ENCODE measurements at places on chromosomes 5 and 9.

- peak; percentile 34 for DNase-seq
Measured at GRCh38 chr5:128778474-128778873, 186.8 kb upstream of the SLC27A6 start.

DNA sequence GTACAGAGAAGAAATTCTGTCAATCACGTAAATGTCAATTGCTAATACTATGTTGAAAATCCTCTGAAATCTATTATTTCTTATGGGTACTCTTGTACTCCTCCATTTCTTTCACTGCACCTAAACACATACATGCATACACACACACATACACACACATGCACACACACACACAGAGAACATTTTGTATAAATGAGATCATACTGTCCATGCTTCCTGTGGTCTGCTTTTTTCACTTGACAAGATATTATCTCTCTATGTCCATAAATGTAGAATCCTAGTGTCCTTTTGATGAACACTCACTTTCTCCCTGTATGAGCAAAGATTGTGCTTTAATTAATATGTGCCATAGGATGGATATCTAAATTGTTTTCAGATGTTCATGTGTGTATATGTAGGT is 32.7 kb upstream of the TLR4 start:
- DNase-seq = peak; percentile 63

DNA sequence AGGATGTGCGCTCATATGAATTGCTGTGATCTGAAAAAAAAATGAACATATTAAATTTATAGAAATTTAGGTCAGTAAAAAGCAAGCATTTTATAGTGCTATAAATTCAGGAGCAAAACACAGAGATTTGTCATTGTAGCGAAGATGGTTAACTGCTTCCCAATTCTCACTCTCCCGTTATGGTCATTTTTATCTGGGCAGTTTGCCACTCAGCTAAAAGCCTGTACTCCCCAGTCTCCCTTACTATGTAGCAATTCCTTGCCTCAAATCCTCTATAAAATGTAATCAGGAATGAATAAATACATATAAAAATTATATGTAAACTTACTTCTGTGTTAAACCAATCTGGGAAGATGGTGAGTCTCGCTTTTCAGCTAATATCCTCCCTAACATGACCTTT is 471.5 kb downstream of the HINT1 start:
- no peak for DNase-seq

- DNase-seq = no peak
Measured at GRCh38 chr5:88888848-88889188, 5.8 kb upstream of the MEF2C start.

GRCh38 chr5:54492178-54492577 is 25.4 kb upstream of the SNX18 start:
- no peak for DNase-seq

DNA sequence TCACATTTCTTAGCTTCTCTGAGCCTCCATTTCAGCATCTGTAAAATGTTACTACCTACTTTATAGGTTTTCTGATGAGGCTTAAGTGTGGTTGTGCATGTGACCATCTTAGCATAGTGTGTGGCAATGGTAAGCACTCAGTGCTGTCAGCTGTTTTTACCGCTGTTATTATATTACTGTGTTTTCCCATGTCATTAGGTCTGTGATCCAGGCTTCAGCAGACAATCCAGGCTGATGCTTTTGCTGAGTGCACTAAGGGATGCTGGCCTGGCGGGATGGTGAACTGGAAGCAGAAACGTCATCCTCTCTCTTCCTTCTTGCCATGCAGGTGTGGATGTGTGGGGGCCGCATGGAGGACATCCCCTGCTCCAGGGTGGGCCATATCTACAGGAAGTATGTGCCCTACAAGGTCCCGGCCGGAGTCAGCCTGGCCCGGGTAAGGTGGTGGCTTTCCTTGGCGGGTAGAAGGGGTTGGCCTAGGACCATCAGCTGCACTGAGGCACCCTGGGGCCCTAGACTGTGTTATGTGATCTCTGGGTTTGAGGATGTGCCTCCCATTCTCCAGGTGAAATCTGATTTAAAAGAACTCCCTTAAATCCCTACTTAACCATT is 41.9 kb upstream of the SAP30L start:
- DNase-seq = no peak

GRCh38 chr5:139752506-139753473 is 42.8 kb upstream of the PSD2 start:
- DNase-seq = peak; percentile 43

DNA sequence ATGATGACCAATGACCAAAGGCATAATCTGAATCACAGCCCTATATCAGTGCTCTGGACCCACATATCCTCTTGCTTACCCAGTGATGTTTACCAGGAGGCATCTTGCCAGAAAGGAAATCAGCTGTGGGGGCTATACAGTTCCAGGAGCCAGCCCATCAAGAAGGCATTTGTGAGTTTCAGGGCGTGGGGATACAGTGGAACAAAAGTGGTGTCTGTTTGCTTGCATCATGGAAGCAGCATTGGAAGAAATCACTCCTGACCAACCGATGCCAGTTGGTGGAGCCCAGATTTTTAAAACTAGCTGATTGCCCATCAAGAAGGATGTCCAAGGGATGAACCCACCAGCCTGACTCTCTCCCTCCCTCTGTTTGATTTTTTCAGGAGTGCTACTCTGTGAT is 106.5 kb upstream of the EGFLAM start:
- no peak for DNase-seq

GRCh38 chr5:148799737-148800527 is 26.5 kb upstream of the ADRB2 start:
- DNase-seq = peak; percentile 38

DNA sequence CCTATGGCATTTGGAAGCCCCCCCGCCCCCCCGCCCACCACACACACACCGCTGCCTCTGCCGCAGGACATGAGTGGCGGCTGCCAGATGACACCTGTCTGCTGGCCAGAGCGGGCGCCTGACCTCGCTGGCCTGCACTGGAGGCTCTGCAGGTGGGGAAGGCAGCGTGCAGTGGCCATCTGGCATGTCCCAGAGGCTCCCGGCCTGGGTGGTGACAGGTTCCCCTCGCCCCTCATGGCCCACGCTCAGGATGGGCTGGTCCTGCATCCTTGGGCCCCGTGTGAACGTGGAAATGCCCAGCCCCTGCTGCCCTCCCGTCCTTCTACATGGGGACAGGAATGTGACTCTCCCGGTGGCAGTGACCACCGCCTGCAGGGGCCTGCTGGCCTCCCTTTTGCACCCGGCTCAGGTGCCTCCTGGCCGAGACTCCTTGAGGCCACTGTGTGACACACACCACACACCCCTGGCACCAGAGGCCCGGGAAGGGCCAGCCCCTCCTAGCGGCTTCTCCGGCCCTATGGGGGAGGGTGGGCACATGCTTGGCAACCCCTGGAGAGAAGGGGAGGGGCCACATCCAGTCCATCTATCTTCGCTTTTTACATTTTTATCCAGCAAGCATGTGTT is 30.3 kb downstream of the IRX4 start:
- no peak for DNase-seq

DNA sequence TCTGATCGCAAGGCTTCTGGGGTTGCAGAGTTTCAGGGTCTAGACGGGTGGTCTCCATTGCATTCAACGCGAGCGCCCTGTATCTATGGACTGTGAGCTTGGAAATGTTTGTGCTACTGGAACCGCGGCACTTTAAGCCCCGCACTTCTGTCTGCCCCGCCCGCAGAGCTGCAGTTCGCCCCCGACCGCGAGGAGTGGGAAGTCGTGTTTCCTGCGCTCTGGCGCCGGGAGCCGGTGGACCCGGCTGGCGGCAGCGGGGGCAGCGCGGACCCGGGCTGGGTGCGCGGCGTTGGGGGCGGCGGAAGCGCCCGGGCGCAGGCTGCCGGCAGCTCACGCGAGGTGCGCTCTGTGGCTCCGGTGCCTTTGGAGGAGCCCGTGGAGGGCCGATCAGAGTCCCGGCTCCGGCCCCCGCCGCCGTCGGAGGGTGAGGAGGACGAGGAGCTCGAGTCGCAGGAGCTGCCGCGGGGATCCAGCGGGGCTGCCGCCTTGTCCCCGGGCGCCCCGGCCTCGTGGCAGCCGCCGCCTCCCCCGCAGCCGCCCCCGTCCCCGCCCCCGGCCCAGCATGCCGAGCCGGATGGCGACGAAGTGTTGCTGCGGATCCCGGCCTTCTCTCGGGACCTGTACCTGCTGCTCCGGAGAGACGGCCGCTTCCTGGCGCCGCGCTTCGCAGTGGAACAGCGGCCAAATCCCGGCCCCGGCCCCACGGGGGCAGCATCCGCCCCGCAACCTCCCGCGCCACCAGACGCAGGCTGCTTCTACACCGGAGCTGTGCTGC is 1.0 kb downstream of the ADAMTS19 start:
- no peak for DNase-seq

DNA sequence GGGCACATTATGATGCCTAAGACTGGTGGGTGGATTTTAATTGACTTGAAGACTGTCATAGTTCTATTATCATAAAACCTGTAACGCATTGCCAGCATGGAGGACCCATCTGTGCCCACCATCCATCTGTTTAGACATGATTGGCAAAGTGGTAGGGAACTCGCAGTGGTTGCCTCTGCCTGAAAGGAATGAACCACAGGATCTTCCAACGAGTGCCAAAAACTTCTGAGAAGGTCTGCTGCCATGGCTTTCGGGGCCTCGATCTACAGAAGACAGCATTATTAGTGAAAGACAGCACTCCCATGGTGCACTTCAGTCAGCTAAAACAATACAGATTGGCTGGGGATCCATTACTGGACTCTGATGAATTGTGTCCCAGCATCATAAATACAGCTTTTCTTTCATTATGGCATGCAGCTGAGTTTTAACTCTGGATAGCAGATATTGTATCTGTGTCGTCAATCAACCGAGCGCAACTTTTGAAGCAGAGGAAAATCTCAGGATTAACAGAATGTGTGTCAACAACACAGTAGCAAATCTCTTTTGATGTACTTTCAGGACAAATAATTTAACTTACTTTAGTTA is 74.3 kb downstream of the ZDHHC21 start:
- DNase-seq = no peak

GRCh38 chr9:108687006-108687987 is 168.5 kb downstream of the ACTL7B start:
- DNase-seq = peak; percentile 38

DNA sequence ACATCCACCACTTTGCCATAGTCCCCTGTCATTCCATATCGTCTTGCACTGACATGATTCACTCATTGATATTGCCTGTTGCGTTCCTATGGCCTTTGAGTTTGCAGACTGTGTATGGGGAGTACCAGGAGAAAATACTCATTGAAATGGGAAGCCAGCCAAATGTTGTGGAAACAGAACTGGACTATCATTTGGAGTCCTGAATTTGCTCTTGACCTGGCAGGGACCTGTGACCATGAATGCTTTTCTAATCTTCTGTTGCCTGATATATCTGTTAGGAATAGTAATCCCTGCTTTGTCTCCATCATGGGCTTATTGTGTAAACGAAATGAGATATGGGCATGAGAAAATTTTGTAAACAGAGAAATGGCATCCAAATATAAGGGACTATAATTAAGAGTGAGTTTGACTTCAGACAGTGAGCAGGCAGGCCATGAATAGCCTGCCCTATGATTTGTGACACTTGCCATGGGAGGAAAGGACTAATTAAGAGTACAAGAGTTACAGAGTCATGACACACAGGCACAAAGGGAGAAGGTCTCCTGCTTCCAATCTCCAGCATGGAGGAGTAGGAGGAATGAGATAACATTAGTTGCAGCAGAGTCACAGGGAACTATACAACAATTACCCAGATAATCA is 572.9 kb upstream of the SGCD start:
- no peak for DNase-seq

GRCh38 chr5:37492778-37493555 is 113.8 kb downstream of the WDR70 start:
- no peak for DNase-seq

GRCh38 chr9:120446671-120447070 is 133.3 kb downstream of the CDK5RAP2 start:
- DNase-seq = peak; percentile 20

DNA sequence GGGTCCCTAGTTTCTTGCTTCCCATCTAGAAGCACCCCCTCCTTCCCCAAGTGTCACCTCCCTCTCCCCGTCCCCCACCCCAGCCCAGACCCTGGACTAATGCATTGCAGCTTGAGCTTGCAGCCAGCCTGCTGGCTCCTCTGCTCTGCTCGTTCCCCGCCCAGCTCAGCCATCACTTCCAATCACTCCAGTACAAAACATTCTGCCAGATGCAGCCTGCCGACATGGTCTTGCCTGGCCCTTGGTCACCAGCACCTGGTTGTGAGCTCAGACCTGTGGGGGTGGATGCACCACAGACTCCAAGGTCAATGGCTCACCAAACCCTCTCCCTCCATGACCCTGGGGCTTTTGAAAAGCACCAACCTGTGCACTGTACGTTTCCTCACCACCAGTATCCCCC is 172.9 kb upstream of the SMIM23 start:
- no peak for DNase-seq

GRCh38 chr9:113381909-113382411 is 5.2 kb upstream of the HDHD3 start:
- DNase-seq = no peak

DNA sequence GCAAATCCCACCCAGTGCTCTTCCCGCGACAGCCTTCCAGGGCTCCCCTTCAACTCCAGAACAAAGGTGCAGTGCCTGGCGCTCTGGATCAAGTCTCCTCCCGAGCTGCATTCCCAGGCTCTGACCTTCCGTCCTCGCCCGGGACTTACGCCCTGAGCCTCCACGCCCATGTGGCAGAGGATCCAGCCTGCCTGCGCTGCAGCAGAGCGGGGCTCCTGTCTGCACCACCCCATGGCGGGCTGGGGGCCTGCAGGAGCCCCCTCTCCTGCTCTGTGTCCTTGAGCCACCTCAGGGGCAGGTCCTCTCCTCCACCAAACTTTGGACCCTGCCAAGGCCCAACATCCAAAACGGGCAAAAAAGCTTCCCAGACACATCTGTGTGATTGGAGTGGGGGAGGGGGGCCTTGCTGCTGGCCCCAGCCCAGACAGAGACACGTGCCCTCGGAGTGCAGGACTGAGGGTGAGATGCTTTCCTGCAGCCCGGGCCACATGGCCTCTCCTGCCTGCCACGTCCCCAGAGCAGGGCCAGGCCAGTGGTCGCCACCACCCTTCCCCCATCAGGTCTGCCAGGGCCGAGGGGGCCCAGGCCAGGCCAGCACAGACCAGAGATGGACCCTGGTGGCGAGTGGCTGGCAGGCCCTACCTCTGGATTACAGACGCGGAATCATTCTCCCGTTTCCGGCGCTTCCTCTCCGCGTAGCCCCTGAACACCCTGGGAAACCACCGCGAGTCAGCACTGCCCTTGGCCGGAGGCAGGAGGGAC is 4.4 kb downstream of the NSMF start:
- no peak for DNase-seq

DNA sequence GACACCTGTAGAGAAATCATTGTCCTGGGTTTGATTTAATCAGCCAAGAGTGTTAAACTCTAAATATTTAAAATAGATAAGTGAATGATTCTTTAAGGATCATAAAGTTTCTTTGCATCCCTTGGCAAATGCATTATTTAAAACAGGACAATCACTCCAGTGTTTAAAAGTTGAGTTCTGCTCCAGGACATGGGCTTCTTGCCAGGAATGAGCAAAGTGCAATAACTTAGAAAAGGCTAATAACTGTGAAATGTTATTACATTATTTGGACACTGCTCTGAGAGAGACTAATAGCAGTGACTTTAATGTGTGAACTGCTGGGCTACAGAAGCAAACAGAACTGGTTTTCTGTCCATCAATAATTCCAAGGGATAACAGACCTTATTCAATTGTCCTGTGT is 283.3 kb downstream of the GABRB2 start:
- DNase-seq = no peak

- no peak for DNase-seq
Measured at GRCh38 chr5:81142108-81142507, 91.0 kb upstream of the CKMT2 start.

Data from brain microvascular endothelial cell (primary cell).